ENCODE measurements at places on chromosomes 7 and 10.

DNA sequence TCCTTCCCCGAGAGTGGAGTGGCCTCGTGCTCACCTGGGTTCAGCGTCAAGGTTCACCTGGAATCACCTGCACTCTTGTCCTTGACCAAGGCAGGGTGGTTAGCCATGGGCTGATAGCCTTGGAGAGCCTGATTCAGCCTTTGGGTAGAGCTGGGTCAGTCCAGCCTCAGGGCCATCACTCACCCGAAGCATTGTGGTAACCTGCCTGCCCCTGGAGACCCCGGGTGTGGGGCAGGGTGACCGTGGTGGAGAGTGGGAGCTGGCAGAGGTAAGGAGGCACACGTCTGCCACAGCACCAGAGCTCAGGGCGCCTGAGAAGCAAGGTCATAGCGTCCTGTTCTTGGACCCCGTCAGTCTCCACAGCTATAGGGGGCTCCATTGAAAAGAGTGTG, 27.8 kb upstream of the WDFY4 start:
- no peak for DNase-seq

GRCh38 chr10:129715805-129716204, 248.3 kb downstream of the EBF3 start:
- DNase-seq, result no peak

- DNase-seq, result no peak
Observed at GRCh38 chr7:44408596-44408995, 81.9 kb downstream of the NUDCD3 start.

DNA sequence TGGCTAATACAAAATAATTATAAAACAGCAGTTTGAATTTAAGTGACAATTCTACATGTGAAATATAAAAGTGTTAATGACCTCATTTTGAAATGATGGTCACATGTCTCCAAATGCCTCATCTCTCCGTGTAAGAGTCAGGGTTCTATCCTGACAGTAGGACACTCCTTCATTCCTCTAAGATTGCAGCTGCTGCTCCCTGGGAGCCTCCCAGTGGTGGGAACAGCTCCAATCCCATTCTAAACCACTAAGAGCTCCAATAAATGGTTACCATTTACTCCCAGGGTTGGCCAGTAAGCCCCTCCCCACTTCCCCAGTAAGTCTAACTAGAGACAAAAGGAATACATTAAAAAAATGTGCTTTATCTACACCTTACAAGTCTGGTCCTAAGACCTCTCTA, 344.6 kb upstream of the AOAH start:
- no peak for DNase-seq

DNA sequence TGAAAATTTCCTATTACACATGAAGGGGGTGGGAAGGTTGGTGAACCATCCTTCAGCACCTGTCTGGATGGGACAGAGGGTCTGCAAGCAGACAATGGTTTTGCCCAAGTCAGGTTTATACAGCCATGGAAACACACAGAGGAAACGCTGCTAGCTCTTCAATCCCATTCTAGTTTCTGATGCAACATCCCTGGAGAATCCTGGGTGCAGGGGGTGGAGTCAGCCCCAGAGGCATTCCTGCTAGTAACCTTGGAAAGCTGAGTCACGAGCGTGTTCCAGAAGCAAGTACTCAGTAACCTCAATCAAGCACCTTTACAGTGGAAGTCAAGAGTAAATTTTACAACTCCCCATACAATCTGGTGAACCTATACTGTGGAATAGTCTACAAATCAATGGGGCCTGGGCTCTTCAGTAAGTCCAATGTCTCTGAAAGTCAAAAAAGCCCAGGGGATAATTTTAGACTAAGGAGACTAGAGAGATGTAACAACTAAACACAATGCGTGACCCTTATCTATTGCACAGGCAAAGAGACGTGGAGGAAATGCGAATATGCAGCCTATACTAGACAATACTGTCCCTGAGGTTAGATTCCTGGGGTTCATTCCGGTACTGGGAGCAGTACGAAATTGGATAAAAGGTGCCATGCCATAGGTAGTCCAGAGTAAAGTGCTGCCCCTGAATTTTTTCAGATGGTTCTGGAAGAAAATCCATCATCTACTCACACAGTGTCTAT, 95.4 kb downstream of the ZRANB1 start:
- DNase-seq, result no peak

DNA sequence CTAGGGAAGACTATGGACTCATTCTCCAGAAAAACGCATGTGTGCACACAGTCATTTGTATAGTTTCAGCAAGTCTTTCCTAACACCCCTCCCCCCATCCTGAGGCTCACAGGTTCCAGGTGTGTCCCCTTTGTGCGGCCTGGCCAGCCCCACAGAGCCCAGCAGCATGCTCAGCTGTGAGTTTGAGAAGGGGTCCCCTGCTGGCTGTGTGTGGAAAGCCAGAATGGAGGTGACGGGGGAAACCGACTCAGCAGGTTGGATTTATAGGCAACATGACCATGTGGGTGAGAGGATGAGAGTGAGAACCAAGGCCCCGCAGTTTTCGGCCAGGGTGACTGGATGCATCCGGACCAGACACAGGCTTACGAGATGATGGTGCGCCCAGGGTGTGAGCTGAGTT, 9.9 kb downstream of the PTPRE start:
- DNase-seq, result no peak

DNA sequence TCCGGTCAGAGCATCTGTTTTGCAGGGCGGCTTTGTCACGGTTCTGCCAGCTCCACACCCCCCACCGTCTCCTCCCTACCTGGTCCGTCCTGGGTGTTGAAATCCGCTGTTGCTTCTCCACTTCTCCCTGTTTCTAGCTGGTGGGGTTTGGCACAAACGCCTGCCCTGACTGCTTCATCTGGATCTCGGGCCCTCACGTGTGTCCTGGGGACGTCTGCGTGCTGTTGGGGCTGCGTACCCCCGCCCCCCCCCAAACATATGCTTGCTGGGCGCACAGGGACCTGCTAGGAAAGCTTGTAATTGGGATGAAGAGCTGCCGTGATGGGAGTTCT, 11.3 kb downstream of the AMZ1 start:
- DNase-seq, result no peak

GRCh38 chr7:31109751-31110150, 57.6 kb downstream of the ADCYAP1R1 start:
- no peak for DNase-seq

GRCh38 chr7:16564909-16565426, 38.3 kb downstream of the LRRC72 start:
- DNase-seq, result no peak

DNA sequence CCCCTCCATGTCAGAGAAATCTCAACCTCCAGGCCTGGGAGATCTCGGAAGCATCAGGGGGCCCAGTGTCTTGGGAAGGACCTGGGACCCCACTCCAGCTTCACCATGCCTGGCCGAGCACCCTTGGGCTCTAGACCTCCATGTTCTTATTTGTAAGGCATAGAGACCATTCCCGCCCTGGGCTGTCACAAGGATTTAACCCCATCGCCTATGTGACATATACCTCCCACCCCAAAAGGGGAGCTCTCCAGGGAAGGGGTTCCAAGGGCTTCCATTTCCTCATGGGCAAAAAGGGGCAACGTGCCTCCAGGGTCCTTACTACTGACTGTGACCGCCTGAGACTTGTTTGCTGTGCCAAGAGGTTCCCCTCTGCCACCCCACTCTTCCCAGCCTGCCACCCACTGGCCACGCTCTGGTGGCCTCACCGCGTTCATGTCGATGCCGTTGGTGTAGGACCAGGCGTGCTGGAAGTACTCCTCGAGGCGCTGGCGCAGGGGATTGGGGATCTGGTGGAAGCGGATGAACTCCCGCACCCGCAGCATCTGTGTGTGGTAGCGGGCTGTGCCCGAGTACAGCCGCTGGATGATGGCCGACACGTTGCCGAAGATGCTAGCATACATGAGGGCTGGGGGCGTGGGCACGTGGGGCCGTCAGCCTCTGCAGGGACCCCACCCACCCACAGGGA, 27.5 kb downstream of the KCNH2 start:
- no peak for DNase-seq

GRCh38 chr10:110461088-110461487, 36.6 kb upstream of the DUSP5 start:
- DNase-seq, result no peak

DNA sequence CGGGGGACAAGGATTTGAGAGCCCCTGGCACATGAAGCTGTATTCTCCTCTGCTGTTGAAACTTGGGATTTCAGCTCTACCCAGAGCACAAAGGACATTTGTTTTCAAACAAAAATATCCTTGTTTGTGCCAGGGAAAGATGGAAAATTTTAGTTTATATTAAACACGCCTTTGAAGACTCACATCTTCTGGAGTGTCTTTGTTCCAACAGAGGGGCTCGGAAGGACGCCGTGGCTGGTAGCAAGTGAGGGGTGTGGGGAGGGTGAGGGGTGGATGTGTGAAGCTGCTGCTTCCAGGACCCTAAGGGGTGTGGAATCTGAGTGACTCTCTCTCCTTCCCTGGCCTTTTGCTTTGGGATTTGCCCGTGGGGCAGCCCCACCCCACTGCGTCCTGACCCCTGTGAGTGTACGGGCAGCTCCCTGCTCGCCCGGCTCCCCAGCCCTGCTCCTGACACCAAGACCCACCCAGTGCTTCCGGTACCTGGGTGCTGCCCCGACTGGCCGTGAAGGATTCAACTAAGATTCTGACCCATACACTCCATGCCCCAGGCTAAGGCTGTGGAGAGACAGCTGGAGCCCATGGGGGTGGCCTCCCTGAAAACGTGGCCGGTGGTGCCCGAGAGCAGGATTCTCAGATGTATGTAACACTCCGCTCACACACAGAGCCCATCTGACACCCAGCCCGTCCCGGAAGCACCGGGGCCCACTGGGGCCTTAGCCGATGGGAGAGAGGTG, 59.6 kb downstream of the ZRANB1 start:
- DNase-seq, result no peak

DNA sequence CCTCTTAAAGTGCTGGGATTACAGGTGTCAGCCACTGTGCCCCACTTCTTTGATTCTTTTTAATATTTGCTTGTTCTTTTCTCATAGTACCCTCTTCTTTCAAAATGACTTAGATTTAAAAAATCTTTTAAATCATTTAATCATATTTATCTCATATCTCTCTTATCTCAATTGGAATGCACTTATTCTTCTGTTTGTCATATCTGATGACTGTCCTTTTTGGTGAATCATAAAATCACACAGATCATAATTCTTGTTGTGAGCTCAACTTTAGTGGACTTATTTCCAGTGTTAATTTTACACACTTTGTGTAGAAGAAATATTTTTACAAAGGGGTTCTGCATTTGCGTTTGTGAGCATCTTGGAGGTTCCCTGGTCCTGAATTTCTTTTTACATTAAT, 220.3 kb upstream of the SLC26A5 start:
- no peak for DNase-seq
